Stimulated activated CD8-positive, alpha-beta memory T cell treated with anti-CD3 and anti-CD28 coated beads, Interleukin-12 subunit alpha, Interleukin-12 subunit beta, amount 100 ng/mL, for 1 hour (primary cell): ENCODE measurements at places on chromosomes 5 and 9.
A peak's percentile ranks its signal among the peaks of the same experiment; 100 is the strongest.

- no peak for DNase-seq
These were observed 127.2 kb upstream of the SLC44A1 start for GRCh38 chr9:105117234-105117633.

GRCh38 chr5:119357270-119357669 is 1.5 kb downstream of the TNFAIP8 start:
- DNase-seq = no peak

- DNase-seq = no peak
These were observed 101.6 kb upstream of the FSD1L start for GRCh38 chr9:105346273-105346672.

DNA sequence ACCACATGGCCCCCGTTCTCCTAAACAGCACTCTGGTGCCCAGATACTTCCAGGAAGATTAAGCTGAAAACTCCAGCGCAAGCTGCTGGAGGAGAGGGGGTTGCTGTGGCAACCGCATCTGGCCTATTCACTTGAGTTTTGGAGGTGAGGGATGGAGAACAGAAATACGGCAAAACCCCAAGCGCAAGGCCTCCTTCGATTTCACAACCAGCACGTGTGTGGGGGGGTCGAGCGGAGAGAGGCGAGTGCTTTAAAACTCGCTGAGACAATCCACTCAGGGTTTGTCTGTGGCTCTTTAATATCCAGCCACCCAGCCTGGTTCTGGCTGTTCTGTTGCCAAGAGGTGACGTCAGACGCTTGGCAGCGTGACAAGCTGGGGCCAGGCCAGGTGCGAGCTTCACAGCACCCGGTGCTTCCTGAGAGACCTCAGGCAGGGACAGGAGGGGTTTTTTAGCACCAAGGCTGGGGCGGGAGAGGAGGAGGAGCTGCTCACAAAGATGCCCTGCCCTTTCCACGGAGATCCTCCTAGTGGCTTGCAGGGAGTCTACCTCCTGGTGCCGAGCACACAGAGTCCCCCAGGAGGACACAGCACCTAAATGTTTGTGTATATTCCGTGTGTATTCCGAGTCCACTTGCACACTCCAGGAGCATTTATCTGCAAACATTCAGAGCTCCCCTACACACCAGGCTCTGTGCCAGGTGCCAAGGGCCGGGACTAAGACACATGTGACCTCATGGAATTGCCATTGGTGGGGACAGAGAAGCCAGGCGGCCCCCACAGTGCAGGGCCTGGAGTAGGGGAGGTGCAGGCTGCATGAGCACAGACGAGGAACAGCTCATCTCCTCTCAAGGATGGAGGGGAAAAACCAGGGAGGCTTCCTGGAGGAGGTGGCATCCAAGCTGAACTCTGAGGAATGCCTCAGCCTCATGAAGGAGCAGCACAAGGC is 194.6 kb downstream of the OLFM1 start:
- DNase-seq = peak; percentile 2

DNA sequence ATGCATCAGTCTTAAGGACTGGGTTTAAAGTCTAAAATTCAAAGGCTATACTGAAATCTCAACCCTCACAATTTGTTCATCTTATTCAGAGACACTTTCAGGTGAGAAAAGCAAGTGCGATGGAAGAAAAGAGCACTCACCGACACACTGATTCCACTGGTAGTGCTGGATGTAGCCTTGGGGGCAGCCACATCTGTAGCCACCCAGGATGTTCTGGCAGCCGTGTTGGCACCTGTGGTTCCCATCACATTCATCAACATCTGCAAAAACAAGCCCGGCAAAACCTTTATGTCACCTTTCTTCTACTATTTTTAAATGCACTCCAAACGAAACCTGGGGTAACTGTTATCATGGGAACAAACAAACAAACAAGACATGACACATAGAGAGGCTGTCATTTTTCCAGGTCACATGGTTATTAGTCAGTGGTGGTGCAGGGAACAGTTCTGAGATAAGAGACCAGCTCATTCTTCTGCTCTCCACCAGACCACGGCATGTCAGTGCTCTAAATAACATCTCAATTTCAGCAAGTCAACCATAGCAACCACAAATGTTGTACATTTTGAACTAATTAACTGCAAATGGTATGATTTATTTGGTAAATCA is 188.4 kb downstream of the SLC12A2 start:
- no peak for DNase-seq
